ENCODE measurements at places on chromosomes 3 and 15. TPM values are rescaled to one million over a fixed set of nuclear protein-coding genes. Genes with fewer than 3 reads are reported as not detected.

SPINT1 gene
- 0.36 TPM for total RNA-seq

RYR3 gene
- total RNA-seq, result 0.07 TPM

EPHA3 gene
- total RNA-seq, result 6.7 TPM

GABRA5 gene
- total RNA-seq, result not detected

ACOX2 gene
- total RNA-seq, result 22.9 TPM

SGO1 gene
- 0.83 TPM for total RNA-seq

COLQ gene
- 0.36 TPM for total RNA-seq

CIDEC gene
- total RNA-seq, result not detected

ZNF502 gene
- total RNA-seq, result 3.9 TPM

CPA3 gene
- not detected for total RNA-seq

MKRN3 gene
- total RNA-seq, result 0.43 TPM

MASP1 gene
- total RNA-seq, result 1.7 TPM

AP3B2 gene
- total RNA-seq, result 0.39 TPM

SCG3 gene
- not detected for total RNA-seq

PRTG gene
- total RNA-seq, result 0.78 TPM

COL6A5 gene
- total RNA-seq, result not detected

SLC24A5 gene
- not detected for total RNA-seq

CPEB1 gene
- 14.1 TPM for total RNA-seq

C3orf85 gene
- total RNA-seq, result not detected

LAMB2 gene
- 2,279 TPM for total RNA-seq

ZBTB47 gene
- 50.5 TPM for total RNA-seq

RTP3 gene
- not detected for total RNA-seq

NECTIN3 gene
- total RNA-seq, result 31.5 TPM

NR2E3 gene
- 0.20 TPM for total RNA-seq

DAPK2 gene
- 0.98 TPM for total RNA-seq

TF gene
- 0.20 TPM for total RNA-seq

FGF12 gene
- total RNA-seq, result 0.07 TPM

DUSP7 gene
- 17.5 TPM for total RNA-seq

NLGN1 gene
- total RNA-seq, result 2.3 TPM

CAPN3 gene
- total RNA-seq, result 1.6 TPM

NAALADL2 gene
- 13.9 TPM for total RNA-seq

KCNMB2 gene
- total RNA-seq, result not detected

MINAR1 gene
- 1.6 TPM for total RNA-seq

MLH1 gene
- 36.2 TPM for total RNA-seq

SNTN gene
- total RNA-seq, result not detected

FBXO40 gene
- total RNA-seq, result not detected

LPP gene
- 102 TPM for total RNA-seq

TMC3 gene
- 0.20 TPM for total RNA-seq

P2RY1 gene
- total RNA-seq, result 0.59 TPM

MINDY2 gene
- total RNA-seq, result 25.4 TPM

HHLA2 gene
- not detected for total RNA-seq

C3orf22 gene
- total RNA-seq, result not detected

OSBPL10 gene
- 10.2 TPM for total RNA-seq

LTK gene
- 0.07 TPM for total RNA-seq

STAC gene
- total RNA-seq, result 23.2 TPM

ARNT2 gene
- total RNA-seq, result 10.4 TPM

GOLGA8S gene
- total RNA-seq, result 0.10 TPM

PIGZ gene
- total RNA-seq, result 3.4 TPM

CCDC80 gene
- 1,677 TPM for total RNA-seq

SPATA12 gene
- total RNA-seq, result not detected

DZIP3 gene
- total RNA-seq, result 13.6 TPM

OCA2 gene
- not detected for total RNA-seq

Measured in smooth muscle cell of the pulmonary artery (primary cell).